GM04503 (cell line): ENCODE measurements at places on chromosomes 3 and 15.

DNA sequence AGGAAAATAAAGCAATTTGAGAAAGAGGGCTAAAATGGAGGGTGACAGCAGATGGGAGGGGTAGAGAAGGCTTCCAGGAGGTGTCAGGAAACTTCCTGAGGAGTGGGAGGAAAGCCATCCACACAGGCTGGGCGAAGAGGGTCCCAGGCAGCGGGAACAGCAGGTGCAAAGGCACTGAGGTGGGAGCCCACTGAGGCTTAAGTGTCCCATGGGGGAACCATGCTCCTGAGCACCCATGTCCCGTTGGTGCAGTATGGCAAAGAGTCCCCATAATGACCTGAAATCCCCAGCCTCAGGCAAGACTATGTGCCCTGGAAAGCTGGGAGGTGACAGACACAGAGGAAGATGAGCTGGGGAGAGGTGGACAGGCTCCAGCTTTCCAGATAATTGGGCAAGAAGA, 30.0 kb downstream of the CFAP100 start:
- no peak for DNase-seq

- DNase-seq, result no peak
Observed at GRCh38 chr15:69498282-69498681, 45.7 kb downstream of the RPLP1 start.

GRCh38 chr15:101368086-101368780, 73.2 kb upstream of the SNRPA1 start:
- no peak for DNase-seq

DNA sequence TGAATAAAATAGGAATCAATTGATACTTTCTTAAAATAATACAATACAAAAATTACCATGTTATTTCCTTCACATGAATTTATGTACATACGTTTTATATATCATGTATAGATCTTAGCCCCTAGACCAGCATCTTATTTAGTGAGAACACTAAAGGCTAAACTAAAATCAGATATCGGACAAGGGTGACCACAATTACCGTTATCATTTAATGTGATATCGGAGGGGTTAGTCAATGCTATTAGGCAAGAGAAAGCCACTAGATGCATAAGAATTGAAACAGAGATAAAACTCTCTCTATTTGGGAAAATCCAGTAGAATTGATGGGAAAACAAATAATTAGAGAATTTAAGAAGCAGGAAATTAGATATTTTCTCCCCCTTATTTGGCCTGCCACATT, 46.5 kb upstream of the TIMP4 start:
- no peak for DNase-seq

DNA sequence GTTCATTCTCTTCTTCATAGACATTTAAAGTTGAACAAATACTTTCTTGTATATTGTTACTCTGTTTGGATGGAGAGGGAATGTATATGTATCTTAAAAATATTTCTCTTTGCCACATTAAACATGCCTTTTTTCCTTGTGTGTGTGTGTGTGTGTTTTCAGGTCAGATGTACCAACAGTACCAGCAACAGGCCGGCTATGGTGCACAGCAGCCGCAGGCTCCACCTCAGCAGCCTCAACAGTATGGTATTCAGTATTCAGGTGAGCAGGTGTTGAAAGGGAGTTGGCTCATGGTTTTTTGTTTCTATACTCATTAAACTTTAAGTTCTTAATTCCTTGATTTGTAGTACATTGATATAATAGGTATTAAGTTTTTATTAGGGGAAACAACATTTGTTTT, 35.4 kb downstream of the TFG start:
- no peak for DNase-seq

GRCh38 chr3:117277816-117278215, 568.2 kb downstream of the TUSC7 start:
- DNase-seq, result no peak

- DNase-seq, result no peak
Observed at GRCh38 chr3:38472342-38472741, 18.7 kb downstream of the ACVR2B start.

GRCh38 chr3:135127946-135128470, 332.9 kb downstream of the EPHB1 start:
- DNase-seq, result no peak

DNA sequence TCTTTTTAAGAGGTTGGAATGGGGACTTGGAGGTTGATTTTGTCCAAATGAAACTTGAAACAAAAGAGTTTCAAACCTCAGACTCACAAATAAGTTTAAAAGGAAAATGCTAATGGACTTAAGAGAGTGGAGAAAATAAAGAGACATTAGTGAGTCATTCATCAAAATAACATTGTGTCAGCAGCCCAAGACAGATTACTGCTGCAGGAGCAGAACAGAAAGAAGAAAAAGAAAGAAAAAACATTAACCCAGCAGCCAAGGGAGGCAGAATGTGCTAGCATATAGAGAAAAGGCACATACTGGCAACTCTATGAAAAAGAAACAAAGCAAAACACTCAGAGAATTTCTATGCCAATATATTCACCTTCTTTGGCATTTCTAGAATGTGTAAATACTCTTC, 42.6 kb downstream of the ADAMTS9 start:
- DNase-seq, result no peak

DNA sequence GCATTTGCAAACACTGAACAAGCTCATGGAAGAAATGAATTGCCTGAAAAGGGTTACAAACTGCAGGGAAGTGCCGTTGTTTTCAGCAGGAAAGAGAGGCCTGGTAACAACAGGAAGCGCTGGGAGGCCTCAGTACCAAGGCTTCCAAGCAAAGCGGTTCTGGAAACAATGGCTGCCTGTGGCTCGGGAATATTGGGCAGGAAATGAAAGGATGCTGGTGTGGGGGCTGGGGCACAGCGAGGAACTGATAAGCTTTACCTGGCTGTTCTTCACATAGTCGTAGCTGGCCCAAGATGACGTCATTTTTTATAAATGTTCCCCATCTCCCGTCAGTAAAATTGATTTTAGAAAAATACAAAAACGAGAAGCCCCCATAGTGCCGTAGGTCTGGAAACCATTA, 55.9 kb downstream of the ARHGAP31 start:
- no peak for DNase-seq

DNA sequence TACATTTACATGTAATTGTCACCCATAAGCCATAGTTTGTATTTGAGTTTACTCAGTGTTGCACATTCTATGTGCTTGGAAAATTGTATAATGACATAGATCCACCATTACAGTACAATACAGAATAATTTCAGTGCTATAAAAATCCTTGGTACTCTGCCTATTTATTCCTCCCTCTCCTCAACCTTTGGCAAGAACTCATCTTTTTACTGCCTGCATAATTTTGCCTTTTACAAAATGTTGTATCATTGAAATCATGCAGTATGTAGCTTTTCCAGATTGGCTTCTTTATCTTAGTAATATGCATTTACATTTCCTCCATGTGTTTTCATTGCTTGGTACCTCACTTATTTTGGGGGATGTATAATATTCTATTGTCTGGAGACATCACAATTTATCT, 786.9 kb upstream of the SEMA6D start:
- DNase-seq, result no peak

- DNase-seq, result peak; percentile 77
Observed at GRCh38 chr15:31062310-31062847, 39.1 kb downstream of the TRPM1 start.

- DNase-seq, result no peak
Observed at GRCh38 chr15:44554934-44555723, 18.2 kb downstream of the EIF3J start.
